RWPE2 (cell line): ENCODE measurements at places on chromosomes 5 and 9.
A peak's percentile ranks its signal among the peaks of the same experiment; 100 is the strongest.

DNA sequence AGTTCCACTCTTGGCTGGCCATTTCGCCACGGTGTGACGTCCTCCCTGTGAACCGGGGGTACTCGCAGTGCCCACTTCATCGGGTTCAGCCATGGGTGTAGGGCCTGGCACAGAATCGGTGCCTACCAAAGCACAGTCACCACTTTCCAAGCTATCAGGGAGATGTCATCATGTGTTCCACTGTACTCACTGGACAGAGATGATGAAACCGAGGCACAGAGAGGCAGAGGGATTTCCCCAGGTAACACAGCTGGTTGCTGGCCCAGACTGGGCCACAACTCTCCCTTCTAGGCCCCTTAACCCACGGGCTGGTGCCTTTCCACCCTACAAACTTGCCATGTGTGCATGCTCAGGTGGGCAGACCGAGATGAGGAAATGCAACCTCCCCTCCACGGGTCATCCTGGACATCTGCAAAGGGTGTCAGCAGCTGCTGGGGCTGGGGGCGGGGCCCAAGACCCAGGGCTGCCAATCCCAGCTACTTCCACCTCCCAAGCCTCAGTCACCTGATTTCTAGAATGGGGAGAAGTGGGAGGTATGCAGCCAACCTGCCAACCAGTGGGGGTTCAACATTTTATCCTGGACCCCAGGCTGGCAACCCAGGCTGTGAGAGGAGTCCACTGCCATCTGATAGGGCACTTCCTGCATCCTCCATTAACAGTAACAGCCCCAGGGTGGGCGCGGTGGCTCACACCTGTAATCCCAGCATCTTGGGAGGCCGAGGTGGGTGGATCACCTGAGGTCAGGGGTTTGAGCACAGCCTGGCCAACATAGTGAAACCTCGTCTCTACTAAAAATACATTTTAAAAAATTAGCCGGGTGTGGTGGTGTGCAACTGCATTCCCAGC lies 893 bp upstream of the SH2D3C start:
- DNase-seq, result no peak

DNA sequence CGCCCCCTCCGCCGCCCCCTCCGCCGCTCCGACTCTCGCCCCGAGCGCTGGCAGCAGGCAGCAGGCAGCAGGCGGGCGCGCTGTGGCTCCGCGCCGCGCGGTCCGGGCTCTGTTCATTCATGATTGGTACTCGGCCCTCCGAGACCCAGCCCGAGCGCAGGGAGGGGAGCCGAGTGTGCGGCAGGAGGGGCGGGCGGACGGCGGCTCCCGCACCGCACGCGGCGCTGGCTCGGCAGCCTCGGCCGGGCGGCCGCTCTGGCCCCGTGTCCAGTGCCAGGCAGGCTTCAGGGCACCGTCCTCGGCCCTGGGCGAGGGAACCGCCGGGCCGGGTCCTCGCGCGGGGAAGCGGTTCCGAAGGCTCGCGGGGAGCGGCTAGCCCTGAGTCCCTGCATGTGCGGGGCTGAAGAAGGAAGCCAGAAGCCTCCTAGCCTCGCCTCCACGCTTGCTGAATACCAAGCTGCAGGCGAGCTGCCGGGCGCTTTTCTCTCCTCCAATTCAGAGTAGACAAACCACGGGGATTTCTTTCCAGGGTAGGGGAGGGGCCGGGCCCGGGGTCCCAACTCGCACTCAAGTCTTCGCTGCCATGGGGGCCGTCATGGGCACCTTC lies at the start of gene KCNIP1:
Gene KCNIP1, plus strand, starts transcription at position 31 of the 607 bp plus-strand sequence.
- DNase-seq, result no peak

GRCh38 chr5:151053796-151054462 lies 26.9 kb downstream of the TNIP1 start:
- no peak for DNase-seq

GRCh38 chr9:6078382-6079105 lies 63.1 kb upstream of the RANBP6 start:
- DNase-seq, result no peak

DNA sequence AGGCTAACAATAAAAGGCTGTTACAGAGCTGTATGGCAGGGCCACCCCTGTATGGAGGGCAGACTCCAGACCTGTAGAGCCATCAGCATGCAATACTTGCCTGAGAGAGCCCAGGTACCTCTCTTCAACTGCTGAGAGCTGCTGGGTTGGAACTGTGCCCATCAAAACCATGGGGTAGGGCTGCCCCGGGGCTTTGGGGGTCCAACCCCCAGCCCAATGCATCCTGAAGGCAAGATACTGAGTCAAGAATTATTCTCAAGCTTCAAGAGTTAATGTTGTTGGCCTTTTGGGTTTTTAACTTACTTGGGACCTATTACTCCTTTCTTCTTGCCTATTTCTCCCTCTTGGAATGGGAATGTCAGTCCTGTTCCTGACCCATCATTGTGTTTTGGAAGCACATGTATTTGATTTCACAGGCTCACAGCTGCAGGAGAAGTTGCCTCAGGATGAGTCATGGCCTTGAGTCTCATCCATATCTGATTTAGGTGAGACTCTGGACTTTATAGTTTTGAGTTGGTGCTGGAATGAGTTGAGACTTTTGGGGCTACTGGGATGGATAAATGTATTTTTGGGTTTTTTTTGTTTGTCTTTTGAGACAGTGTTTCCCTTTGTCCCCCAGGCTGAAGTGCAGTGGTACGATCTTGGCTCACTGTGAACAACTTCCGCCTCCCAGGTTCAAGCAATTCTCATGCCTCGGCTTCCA lies 21.0 kb upstream of the CDK7 start:
- no peak for DNase-seq

- no peak for DNase-seq
Observed at GRCh38 chr9:90906316-90907055, 104.9 kb downstream of the SYK start.

- DNase-seq, result no peak
Observed at GRCh38 chr5:65059681-65060598, 291.2 kb downstream of the CWC27 start.

DNA sequence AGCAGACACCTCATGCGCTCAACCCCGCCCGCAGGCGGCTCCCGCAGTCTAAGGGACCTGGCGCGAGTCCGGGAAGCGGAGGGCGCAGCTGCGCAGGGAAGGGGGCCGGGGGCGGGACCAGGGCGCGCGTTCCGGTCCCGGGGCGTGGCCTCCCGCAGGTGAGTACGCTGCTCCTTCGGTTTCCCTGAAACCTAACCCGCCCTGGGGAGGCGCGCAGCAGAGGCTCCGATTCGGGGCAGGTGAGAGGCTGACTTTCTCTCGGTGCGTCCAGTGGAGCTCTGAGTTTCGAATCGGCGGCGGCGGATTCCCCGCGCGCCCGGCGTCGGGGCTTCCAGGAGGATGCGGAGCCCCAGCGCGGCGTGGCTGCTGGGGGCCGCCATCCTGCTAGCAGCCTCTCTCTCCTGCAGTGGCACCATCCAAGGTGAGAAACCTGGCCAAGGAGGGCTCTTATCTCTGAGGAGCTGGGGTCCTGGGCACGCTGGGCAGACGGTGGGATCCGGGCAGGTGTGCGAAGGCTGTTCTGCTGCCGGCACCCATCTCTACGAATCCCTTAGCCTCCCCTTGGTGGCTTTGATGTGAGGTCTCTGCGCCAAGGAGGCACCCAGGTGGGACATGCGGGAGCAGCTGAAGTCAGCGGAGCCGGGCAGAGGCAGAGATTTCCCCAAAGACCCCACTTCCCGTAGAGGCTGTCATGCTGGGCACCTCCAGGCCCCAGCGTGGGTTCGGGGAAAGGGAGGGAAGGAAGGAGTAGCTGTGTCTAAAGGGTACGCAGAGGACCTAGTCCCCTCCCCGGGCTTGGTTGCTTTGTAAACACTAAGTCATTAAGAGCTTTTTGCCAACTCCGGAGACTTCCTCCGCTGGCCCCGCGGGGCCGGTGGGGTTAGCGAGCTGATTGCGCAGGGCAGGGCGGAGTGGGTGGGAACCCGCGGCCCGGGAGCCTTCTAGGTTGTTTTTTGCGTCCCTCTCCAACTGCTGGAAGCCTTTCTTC lies at the start of gene F2RL1:
Gene F2RL1, plus strand, starts transcription at position 187 of the 988 bp plus-strand sequence. Its CDS starts 153 bp downstream, at position 340.
- DNase-seq, result peak; percentile 98

GRCh38 chr5:140996060-140996459 lies 29.8 kb downstream of the PCDHAC2 start:
- no peak for DNase-seq

GRCh38 chr9:126534431-126535186 lies 79.1 kb upstream of the LMX1B start:
- no peak for DNase-seq

- no peak for DNase-seq
Observed at GRCh38 chr5:66620711-66621110, 24.5 kb downstream of the MAST4 start.

DNA sequence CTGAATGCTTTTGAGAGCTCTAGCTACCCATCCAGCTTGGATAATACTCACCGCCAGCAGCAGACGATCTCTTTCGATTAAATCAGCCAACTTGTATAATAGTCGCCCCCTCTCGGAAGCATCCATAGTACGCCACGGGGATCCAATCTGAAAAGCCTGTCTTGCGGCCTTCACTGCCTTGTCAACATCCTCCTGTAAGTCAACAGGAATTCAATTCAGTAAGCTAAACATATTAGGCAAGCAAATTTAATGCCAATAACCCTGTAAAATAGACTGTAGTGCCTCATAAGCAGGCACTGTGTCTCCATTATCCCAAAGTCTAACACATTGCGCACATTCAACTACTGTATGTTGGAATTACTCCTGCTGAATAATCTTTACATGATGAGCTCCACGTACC lies 22.0 kb downstream of the ALDH1A1 start:
- no peak for DNase-seq

DNA sequence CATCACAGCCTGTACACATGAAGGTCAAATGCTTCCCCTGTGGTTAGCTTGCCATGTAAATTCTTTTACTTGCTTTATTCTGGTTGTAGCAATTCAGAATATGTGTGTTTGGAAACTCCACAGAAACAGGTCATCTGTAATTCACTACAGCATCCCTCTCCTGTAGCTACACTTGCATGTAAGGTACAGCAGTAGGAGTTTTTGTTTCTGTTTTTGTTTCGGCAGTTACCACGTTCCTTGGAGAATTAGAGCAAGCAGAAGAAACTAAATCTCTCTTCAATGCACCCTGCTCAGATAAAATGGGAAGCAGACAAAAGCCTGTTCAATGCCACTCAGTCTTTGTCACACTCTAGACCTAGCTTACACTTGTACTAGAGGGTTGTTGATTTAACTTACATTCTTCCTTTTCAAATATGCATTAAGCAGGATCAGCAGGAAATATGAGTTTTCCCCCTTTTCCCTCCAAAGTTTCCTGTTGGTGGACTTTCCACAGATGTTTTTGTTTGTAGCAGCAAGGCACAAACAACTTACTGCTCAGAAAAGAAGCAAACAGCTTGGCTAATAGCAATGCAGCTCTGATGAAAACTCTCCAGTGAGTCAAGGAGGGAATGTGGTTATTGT lies 80.9 kb downstream of the YIPF5 start:
- DNase-seq, result no peak

- no peak for DNase-seq
Observed at GRCh38 chr5:130975299-130975698, 189.8 kb downstream of the HINT1 start.

- no peak for DNase-seq
Observed at GRCh38 chr5:144711172-144711571, 540.5 kb downstream of the KCTD16 start.

GRCh38 chr9:124814164-124814535 lies 37.2 kb downstream of the OLFML2A start:
- DNase-seq, result no peak

GRCh38 chr5:174251305-174252000 lies 205.9 kb downstream of the NSG2 start:
- DNase-seq, result no peak

DNA sequence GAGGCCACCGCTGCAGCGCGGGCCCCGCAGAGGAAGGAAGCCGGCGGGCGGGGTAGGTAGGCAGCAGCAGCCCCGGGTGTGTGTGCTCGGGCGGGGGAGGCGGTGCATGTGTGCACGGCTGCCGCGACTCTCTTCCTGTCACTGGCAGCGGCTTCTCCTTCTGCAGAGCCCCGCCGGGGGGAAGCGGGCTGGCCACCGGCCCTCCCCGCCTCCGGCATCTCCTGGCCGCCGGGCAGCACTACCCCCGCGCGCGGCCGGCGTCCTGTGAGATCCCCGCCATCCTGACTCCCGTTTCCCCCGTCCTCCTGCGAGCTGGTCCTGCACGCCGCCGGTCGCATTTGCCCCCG lies 315 bp downstream of the PIK3R1 start:
- DNase-seq, result no peak

GRCh38 chr5:96812851-96813250 lies 5.1 kb upstream of the ERAP1 start:
- DNase-seq, result no peak

DNA sequence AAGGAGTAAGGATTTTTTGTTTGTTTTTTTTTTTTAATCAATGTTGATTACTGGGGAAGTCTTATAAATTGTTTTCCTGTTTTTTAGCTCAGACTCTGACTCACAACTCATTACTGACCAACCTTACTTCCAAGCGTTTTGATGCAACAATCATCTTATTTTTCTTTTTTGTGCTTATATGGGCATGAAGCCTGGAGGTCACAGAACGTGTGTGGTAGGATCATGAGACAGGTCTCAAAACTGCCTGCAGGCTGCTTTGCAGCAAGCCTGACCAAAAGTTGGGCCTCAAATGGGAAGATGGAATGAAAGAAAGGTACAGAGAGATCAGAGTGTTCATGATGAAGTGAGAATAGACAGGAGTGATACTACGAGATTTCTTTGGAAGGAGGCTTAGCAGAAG lies 38.5 kb downstream of the SNCAIP start:
- DNase-seq, result no peak

GRCh38 chr5:178507151-178507932 lies 82.9 kb downstream of the COL23A1 start:
- DNase-seq, result no peak

- DNase-seq, result no peak
Observed at GRCh38 chr9:97316904-97317303, 9.4 kb downstream of the CCDC180 start.

- DNase-seq, result no peak
Observed at GRCh38 chr5:146079695-146080373, 25.5 kb downstream of the PLAC8L1 start.

- no peak for DNase-seq
Observed at GRCh38 chr5:95668728-95669127, 14.1 kb downstream of the SPATA9 start.

- DNase-seq, result no peak
Observed at GRCh38 chr5:16934677-16935153, 1.4 kb downstream of the MYO10 start.

DNA sequence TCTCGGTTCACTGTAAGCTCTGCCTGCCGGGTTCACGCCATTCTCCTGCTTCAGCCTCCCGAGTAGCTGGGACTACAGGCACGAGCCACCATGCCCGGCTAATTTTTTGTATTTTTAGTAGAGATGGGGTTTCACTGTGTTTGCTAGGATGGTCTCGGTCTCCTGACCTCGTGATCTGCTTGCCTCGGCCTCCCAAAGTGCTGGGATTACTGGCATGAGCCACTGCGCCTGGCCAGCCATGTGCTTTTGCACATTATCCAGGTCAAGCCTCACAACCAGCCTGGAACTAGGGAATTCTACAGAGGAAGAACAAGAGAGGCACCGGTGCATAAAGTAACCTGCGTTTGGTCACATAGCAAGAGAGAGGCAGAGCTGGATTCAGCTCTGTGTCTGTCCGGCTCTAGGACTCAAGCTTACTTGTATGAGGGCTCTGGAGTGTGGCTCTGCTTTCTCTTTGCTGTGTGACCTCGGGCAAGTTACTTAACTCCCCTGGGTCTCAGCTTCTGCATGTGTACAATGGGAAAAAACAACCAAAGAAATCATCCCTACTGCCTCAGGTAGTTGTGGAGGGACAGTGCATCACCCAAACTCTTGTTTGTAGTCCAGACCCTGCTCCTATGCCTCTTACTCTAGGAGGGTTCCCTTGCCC lies 6.3 kb downstream of the FGF18 start:
- peak; percentile 21 for DNase-seq

- no peak for DNase-seq
Observed at GRCh38 chr5:55441107-55441771, 93.5 kb downstream of the PLPP1 start.
